ENCODE measurements at places on chromosomes 4 and X.
A peak's percentile ranks its signal among the peaks of the same experiment; 100 is the strongest.

GRCh38 chr4:590313-590841, 14.3 kb upstream of the TMEM271 start:
- no peak for DNase-seq

DNA sequence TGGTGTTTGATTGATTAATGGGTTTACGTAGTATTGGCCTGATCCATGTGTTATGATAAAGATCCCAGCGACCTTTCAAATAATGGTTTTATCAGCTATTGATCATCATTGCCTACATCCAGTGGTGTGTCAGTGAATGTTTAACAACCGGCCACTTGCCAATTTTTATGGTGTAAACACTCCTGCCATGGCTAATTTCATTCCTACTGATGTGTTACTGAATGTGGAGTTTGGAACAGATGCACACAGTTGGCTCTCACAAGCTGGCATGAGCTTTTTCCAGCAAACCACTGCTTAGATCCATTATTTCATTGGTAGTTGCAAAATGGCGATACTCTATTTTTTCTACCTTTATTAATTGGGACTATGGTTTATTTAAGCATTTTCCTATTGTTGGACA, 139.9 kb downstream of the REPS2 start:
- DNase-seq, result no peak

DNA sequence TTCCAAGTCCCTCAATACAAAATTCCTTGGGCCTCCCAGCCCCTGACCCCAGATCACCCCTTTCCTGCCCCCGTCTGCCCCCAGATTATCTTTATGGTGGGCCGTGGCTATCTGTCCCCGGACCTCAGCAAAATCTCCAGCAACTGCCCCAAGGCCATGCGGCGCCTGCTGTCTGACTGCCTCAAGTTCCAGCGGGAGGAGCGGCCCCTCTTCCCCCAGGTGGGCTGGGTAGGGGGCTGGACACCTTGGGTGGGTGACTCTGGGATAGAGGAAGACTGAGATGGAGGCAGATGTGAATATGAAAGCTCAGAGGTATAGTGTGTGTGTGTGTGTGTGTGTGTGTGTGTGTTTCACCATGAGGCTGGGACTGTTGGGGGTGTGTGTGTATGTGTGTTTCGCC, 9.8 kb downstream of the ARAF start:
- DNase-seq, result no peak

GRCh38 chr4:55947912-55948725, 626 bp upstream of the CEP135 start:
- peak; percentile 13 for DNase-seq

- no peak for DNase-seq
Observed at GRCh38 chr4:80125252-80126177, 52.5 kb upstream of the ANTXR2 start.

DNA sequence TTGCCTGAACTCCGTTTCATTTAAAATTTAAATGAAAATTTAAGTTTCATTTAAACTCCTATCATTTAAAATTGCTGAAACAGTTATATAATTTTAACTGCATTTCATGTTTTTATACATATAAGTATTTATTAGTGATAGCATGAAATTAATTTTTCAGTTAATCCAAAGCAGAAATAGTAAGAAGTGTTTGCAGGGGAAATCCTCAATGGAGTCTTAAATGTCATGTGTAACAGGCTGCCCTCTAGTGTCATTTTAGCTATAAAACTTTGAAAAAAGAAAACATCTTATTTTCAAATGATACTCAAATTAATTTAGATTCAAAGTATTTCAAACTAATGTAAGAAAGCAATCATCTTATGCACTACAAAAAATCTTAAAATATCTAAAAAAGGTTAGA, 27.2 kb downstream of the TAPT1 start:
- DNase-seq, result no peak

DNA sequence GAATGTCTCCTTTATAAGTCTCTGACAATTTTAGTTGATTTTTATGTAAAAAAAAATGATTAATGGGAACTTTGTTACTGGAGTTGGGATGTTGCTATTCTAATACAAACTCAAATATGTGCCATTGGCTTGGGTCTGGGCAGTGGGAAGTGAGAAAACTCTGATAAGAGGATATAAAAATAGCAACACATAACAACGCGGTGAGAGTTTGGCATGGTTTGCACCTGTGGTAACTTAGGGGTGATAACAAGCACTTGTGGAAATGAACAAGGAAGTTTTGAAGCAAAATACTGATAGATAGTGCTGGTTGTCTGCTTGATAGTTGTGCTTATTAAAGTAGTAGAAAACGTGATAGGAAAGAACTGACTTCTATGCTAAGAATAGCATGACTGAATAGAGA, 743.3 kb upstream of the AGA start:
- DNase-seq, result no peak

- no peak for DNase-seq
Observed at GRCh38 chr4:6959261-6959660, 49.6 kb downstream of the TBC1D14 start.

- no peak for DNase-seq
Observed at GRCh38 chrX:103830848-103831247, 1.2 kb downstream of the RAB9B start.

DNA sequence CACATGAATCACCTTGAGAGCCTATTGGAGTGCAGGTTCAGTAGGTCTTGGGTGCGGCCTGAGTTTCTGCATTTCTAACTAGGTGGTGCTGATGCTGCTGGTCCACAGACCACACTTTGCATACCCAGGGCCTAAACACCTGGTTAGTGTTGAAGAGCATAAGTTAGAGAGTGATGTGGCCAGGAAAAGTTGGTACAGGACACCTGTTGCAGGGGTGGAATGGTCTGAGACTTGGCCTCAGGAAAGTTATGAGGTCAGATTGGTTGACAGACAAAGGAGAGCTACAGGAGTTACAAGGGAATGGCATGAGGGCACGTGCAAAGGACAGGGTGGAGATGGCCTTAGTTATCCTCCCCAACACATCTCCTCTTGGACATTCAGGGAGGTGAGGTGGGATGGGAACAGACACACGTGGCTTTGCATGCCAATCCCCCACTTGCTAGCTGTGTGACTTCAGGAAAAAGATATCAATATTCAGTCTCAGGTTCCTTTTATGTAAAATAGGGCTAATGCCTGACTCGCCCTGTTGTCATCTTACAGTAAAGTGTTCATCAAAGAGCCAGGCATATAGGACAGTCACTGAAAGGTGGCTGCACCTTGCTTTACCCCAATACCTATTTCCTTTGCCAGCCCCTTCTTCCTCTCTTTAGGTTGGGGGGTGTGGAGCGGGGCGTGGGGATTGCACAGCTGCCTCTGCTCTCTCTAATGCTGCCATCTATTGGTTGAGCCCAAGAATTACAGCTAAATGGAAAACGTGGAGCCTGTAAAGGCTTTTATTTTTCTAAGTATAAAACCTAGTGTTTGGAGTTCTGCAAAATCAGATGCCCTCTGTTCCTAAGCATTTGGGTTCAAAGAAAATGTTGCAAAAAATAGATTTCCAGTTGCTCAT, 47.5 kb downstream of the ATG4A start:
- DNase-seq, result no peak

GRCh38 chr4:48668254-48669017, 111.6 kb downstream of the FRYL start:
- DNase-seq, result no peak

- no peak for DNase-seq
Observed at GRCh38 chr4:155271557-155271956, 63.1 kb downstream of the NPY2R start.

- DNase-seq, result no peak
Observed at GRCh38 chrX:87518504-87518903, 902 bp downstream of the KLHL4 start.

DNA sequence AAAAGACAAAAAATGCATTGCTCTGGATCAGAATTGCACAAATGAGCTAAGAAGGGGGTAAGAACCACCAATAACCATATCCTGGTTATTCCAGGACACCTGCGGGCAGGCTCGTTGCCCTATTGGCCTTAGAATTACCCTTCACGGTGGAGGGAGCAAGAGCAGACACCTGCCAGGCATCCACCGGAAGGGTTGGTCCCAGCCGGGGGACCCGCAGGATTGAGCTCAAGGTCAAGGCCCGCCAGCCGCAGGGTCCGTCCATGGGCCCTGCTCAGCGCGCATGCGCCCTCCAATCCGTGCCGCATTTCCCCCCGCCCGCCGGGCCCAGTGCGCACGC, 575 bp downstream of the SLC25A6 start:
- no peak for DNase-seq

DNA sequence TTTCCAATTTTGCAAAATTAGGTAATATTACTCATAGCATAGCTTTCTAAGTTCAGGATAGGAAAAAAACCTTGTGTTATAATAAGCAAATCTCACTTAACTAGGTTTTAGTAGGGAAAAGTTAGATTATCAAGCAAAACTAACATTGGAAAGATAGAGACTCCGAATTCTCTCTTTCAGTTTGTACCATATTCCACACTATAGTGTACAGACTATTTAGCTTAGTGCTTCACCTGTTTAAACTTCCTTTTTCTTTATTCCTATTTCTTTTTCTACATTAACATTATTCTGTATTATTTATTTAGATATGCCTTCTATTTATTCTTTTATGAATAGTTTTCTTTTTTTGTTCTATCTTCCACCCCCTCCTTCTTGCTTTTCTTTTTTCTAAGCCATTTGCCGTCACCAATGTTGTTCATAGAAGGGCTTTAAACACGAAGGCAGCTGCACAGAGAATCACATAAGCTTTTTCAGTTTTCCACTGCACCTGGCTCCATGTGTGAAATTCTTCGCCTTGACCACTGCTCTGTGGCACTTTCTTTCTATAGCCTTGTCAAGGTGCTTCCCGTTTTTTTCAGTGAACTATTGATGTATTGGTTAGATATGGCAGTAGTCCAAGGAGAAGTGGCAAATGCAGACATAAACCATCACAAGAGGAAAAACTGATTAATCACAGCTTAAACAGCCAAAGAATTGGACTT, 8.5 kb downstream of the PCDH10 start:
- DNase-seq, result no peak
